Endothelial cell of umbilical vein (primary cell): ENCODE measurements at places on chromosomes 3 and 15. TPM values are rescaled to one million over a fixed set of nuclear protein-coding genes. Genes with fewer than 3 reads are reported as not detected.

Gene PLSCR2
- total RNA-seq = not detected in 2 replicates

Gene YEATS2
- 59.1 and 59.9 TPM in 2 replicates for total RNA-seq

Gene CKMT1B
- total RNA-seq = not detected in 2 replicates

Gene PDZRN3
- total RNA-seq = not detected in 2 replicates

Gene ALAS1
- total RNA-seq = 45.1 and 48.1 TPM in 2 replicates

Gene ENTPD3
- total RNA-seq = not detected in 2 replicates

Gene CCR8
- not detected in 2 replicates for total RNA-seq

GRCh38 chr3:180059356-180059755 is 22.6 kb upstream of the PEX5L start:
- H3K27ac ChIP-seq = no peak overlapping the region
- no peak overlapping the region for H3K4me3 ChIP-seq
- no peak for DNase-seq
- H3K36me3 ChIP-seq = no peaks in the 10 kb centered on the region
- H3K27me3 ChIP-seq = no peaks in the 10 kb centered on the region

GRCh38 chr15:27846722-27847395 is 252.3 kb downstream of the OCA2 start:
- no peaks in the 10 kb centered on the region for H3K4me1 ChIP-seq
- no peaks in the 10 kb centered on the region for H3K36me3 ChIP-seq
- H3K27ac ChIP-seq = no peak overlapping the region
- no peak overlapping the region for H3K4me3 ChIP-seq
- H3K27me3 ChIP-seq = no peaks in the 10 kb centered on the region

- no peak overlapping the region for H3K27ac ChIP-seq
- peak; percentile 68 for DNase-seq
- H3K4me1 ChIP-seq = peaks cover 15% of the 10 kb centered on the region
These were observed 26.3 kb upstream of the BNC1 start for GRCh38 chr15:83310521-83311456.

GRCh38 chr15:52912172-52912571 is 122.0 kb upstream of the ONECUT1 start:
- H3K36me3 ChIP-seq = no peaks in the 10 kb centered on the region
- no peak for DNase-seq
- H3K4me3 ChIP-seq = no peak overlapping the region
- no peak overlapping the region for H3K27ac ChIP-seq
- no peaks in the 10 kb centered on the region for H3K4me1 ChIP-seq
- no peaks in the 10 kb centered on the region for H3K27me3 ChIP-seq

DNA sequence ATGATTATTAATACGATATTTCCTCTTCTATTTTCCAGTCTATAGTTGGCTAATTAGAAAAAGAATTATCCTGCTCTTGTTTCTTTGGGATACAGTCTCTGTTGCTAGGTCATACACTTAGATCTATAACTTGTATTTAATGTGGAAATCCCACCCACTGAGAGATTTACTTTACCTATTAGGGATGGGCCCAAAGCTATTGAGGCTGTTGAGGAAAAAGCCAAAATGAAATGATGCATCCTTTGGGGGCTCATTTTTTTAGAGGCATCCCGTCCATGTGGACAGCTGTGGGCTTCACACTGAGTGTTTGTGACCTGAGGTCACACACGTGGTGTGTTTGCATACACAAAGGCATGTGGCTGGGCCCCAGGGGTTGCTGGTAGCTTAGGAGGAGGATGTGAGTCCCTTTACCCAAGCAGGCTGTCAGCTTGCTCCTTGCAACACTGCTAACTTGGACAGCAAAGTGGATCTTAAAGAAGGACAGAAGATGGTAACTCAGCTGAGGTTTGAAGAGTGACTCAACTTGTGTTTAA is 477.4 kb downstream of the AGBL1 start:
- H3K4me1 ChIP-seq = no peaks in the 10 kb centered on the region
- DNase-seq = no peak
- H3K36me3 ChIP-seq = no peaks in the 10 kb centered on the region

DNA sequence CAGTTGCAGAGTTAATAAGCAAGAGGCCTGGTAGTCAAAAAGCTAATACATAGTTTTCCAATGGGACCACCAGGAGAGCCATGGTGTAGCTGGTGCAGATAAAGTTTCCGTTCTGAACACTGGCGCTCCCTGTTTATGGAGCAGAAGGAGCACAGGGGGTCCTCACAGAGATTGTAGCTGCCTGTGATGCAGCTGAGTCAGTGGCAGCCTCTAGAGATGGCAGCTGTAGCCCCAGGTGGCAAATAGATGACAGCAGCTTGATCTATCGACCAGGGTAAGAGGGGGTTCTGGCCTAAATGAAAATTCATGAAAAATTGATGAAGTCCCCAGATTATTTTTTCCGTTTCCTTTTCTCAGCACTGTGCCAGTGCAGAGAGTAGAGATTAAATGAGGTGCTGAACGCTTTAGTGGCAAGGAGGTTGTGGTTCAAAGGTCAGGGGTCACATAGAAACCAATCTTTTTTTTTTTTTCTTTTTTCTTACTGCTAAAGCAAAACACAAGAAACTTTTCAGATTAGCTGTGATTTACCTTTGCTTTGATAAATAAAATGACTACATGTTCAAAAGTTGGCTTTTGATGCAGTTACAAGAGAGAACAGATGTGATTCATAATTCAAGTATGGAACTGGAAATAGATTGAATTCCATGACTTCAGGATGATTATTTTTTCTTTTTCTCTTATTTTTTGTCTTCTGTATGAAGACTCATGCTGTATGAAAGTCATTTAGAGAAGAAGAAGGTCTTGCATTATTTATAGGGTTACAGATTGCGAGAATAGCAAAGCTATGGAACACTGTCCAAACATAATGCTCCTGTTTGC is 63.3 kb downstream of the ROBO2 start:
- no peak overlapping the region for H3K4me3 ChIP-seq
- H3K27ac ChIP-seq = no peak overlapping the region
- H3K27me3 ChIP-seq = no peaks in the 10 kb centered on the region
- no peak for DNase-seq

- H3K36me3 ChIP-seq = no peaks in the 10 kb centered on the region
- peaks cover 11% of the 10 kb centered on the region for H3K4me1 ChIP-seq
- H3K27me3 ChIP-seq = no peaks in the 10 kb centered on the region
These were observed 271.4 kb downstream of the THSD4 start for GRCh38 chr15:71386448-71387236.

DNA sequence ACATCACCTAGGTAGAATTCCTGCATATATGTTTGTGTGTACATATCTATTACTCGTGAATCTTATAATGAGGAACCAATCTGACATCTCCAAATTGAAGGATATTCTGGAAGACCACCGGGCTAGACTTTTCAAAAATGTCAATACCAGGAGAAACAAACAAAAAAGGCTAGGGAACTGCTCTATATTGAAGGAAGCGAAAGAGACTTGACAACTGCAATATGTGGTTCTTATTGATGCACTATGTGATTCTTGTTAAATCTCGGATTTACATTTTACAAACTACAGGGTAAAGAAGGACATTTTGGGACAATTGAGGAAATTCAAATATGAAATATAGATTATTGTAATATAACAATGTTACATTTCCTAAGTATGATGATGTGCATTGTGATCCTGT is 137.5 kb upstream of the CCDC54 start:
- H3K27ac ChIP-seq = no peak overlapping the region
- peaks cover 3% of the 10 kb centered on the region for H3K4me1 ChIP-seq
- H3K36me3 ChIP-seq = no peaks in the 10 kb centered on the region
- H3K4me3 ChIP-seq = no peak overlapping the region

GRCh38 chr3:72390841-72391240 is 457.4 kb downstream of the SHQ1 start:
- H3K4me1 ChIP-seq = no peaks in the 10 kb centered on the region
- DNase-seq = no peak
- no peak overlapping the region for H3K4me3 ChIP-seq
- no peaks in the 10 kb centered on the region for H3K27me3 ChIP-seq
- no peaks in the 10 kb centered on the region for H3K36me3 ChIP-seq

DNA sequence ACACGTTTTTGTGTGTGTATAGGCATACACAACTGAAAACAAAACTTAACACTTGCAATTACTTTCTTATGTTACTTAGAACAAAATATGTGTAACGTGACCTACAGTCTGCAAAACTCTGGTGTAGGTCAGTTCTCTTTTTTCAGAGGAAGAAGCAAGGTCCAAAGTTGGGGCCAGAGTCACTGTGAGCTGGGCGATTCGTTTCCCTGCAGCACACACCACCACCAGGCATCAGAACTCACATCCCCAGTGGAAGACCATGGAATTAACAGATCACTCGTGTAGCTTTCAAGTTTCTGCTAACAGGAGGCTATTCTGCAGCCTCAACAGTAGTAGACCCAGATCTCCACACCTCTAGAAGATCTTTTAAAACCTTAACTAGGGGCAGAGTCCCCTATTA is 25.8 kb downstream of the ANP32A start:
- peaks cover 29% of the 10 kb centered on the region for H3K4me1 ChIP-seq
- H3K27me3 ChIP-seq = no peaks in the 10 kb centered on the region
- H3K36me3 ChIP-seq = no peaks in the 10 kb centered on the region
- H3K27ac ChIP-seq = peak overlapping the region; percentile 51

DNA sequence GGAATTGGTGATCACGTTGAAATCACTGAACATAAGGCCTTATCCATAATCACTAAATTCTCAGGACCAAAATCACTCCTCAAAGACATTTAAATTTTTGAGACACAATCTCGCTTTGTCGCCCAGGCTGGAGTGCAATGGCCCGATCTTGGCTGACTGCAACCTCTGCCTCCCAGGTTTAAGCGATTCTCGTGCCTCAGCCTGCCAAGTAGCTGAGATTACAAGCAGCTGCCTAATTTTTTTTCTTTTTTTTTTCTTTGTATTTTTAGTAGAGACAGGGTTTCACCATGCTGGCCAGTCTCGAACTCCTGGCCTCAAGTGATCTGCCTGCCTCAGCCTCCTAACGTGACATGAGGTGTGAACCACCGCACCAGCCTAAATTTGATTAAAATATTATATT is 61.7 kb downstream of the PLOD2 start:
- no peaks in the 10 kb centered on the region for H3K27me3 ChIP-seq
- DNase-seq = no peak
- peaks cover 34% of the 10 kb centered on the region for H3K4me1 ChIP-seq
- peaks cover 2% of the 10 kb centered on the region for H3K36me3 ChIP-seq
- no peak overlapping the region for H3K27ac ChIP-seq

GRCh38 chr3:131976448-131976847 is 58.4 kb downstream of the CPNE4 start:
- H3K27me3 ChIP-seq = no peaks in the 10 kb centered on the region
- no peak overlapping the region for H3K27ac ChIP-seq
- no peak overlapping the region for H3K4me3 ChIP-seq
- H3K36me3 ChIP-seq = no peaks in the 10 kb centered on the region
- no peak for DNase-seq

GRCh38 chr3:149590691-149591441 is 67.0 kb downstream of the WWTR1 start:
- no peak overlapping the region for H3K4me3 ChIP-seq
- H3K27ac ChIP-seq = peak overlapping the region; percentile 96
- DNase-seq = peak; percentile 89
- no peaks in the 10 kb centered on the region for H3K27me3 ChIP-seq
- H3K36me3 ChIP-seq = peaks cover 3% of the 10 kb centered on the region

DNA sequence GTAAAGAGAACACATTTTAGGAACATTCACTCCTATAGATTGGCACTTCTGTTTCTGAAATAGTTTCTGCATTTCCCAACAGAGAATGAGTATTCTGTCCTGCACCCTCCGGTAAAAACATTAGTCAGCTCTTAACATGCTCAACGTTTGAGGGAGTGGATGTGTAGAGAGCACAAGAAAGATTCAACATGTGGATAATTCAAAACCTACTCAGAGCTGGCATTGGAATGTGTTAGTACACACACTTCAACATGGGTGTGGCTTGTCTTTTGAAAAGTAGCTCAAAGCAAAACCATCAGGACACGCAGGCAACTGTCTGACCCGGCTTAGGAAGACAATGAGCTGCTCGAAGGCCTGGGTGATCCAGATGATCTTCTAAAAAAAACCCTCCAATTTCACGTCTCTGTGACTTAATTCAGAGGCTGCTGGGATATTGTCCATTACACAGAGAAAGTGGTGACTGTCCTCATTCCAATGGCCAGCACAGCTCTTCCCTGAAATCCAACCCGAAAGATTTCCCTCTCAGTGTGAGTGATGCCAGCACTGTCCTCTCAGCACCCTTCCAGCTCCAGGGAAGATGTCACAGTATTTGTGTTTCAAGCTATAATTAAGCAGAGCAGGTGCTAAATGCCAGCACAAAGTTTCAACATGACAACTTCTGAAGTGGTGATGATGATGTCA is 18.1 kb downstream of the FBN1 start:
- no peak overlapping the region for H3K27ac ChIP-seq
- H3K4me3 ChIP-seq = no peak overlapping the region
- no peaks in the 10 kb centered on the region for H3K36me3 ChIP-seq
- no peaks in the 10 kb centered on the region for H3K4me1 ChIP-seq
- no peak for DNase-seq

GRCh38 chr3:15241341-15241740 is 35.3 kb downstream of the CAPN7 start:
- no peaks in the 10 kb centered on the region for H3K4me1 ChIP-seq
- no peaks in the 10 kb centered on the region for H3K27me3 ChIP-seq
- H3K36me3 ChIP-seq = peaks cover 22% of the 10 kb centered on the region
- H3K4me3 ChIP-seq = no peak overlapping the region
- DNase-seq = peak; percentile 40
- no peak overlapping the region for H3K27ac ChIP-seq

- no peaks in the 10 kb centered on the region for H3K27me3 ChIP-seq
- no peak overlapping the region for H3K27ac ChIP-seq
- no peaks in the 10 kb centered on the region for H3K36me3 ChIP-seq
- DNase-seq = no peak
- H3K4me3 ChIP-seq = no peak overlapping the region
These were observed 4.7 kb downstream of the ABHD5 start for GRCh38 chr3:43695443-43695842.

GRCh38 chr3:43001556-43002121 is 22.5 kb downstream of the GASK1A start:
- H3K36me3 ChIP-seq = no peaks in the 10 kb centered on the region
- no peak overlapping the region for H3K4me3 ChIP-seq
- DNase-seq = no peak
- H3K27ac ChIP-seq = no peak overlapping the region
- peaks cover 3% of the 10 kb centered on the region for H3K27me3 ChIP-seq

GRCh38 chr3:24963762-24964625 is 464.1 kb upstream of the RARB start:
- H3K4me3 ChIP-seq = no peak overlapping the region
- no peak overlapping the region for H3K27ac ChIP-seq
- H3K36me3 ChIP-seq = no peaks in the 10 kb centered on the region
- H3K27me3 ChIP-seq = no peaks in the 10 kb centered on the region
- DNase-seq = peak; percentile 40

DNA sequence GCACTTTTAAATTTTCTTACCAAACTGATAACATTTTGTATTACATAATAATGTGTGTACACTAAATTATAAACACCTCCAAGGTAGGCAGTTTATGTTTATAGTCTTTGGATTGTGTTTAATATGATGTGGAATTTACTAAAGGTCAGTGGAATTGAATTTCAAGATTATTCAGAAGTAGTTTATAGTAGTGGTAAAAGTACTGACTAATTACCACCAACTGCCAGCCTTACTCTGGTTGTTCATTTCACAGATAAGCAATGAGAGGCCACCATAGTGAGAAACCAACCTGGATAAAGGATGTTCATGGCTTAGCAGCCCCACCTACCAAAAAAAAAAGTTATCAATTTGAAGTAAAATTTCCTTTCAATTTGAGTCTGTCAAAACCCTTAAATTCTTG is 54.0 kb upstream of the EIF5A2 start:
- DNase-seq = no peak
- H3K27me3 ChIP-seq = peaks cover 2% of the 10 kb centered on the region
- no peak overlapping the region for H3K27ac ChIP-seq
- no peaks in the 10 kb centered on the region for H3K4me1 ChIP-seq

GRCh38 chr15:40776537-40777141 is 6.9 kb downstream of the C15orf62 start:
- no peak for DNase-seq
- peaks cover 38% of the 10 kb centered on the region for H3K36me3 ChIP-seq
- no peaks in the 10 kb centered on the region for H3K4me1 ChIP-seq
- no peaks in the 10 kb centered on the region for H3K27me3 ChIP-seq
- no peak overlapping the region for H3K4me3 ChIP-seq
